Hematopoietic multipotent progenitor cell treated with erythropoietin and hydrocortisone succinate and interleukin-3 and kit ligand, for 4 days (in vitro differentiated cells): ENCODE measurements at places on chromosomes 4 and X.

DNA sequence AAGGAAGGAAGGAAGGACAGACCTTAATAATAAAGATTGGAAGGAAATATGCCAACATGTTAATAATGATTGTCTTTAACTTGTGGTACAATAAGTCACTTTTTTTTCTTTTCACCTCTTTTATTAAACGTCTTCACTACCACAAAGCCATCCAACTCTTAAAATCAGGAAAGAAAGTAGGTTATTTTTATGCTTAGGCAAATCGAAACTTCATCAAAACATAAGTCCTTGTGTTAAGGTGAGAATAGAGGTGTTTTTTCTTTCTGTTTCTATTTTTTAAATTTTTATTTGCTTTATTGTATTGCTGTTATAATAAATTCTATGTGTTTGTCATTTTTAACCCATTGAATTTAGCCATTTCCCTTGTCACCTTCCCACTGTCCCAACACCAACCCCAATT is 26.5 kb downstream of the BLOC1S4 start:
- DNase-seq = no peak

DNA sequence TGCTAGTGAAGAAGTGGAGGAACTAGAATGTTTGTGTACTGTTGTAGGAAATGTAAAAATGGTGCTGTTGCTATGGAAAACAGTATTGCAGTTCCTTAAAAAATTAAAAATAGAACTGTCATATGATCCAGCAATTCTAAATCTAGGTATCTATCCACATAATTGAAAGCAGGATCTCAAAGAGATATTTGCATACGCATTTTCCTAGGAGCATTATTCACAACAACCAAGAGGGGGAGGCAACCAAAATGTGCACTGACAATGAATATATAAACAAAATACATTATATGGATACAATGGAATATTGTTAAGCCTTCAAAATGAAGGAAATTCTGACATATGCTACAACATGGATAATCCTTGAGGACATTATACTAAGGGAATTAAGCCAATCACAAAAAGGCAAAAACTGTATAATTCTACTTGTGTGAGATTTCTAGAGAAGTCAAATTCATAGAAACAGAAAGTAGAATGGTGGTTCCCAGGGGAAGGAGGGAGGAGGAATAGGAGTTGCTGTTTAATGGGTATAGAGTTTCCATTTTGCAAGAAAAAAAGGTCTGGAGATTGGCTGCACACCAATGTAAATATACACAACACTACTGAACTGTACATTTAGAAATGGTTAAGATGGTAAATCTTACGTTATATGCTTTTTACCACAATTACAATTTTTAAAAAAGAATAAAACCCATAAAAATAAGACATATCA is 35.6 kb upstream of the KCNE5 start:
- DNase-seq = no peak

- peak; percentile 9 for DNase-seq
Measured at GRCh38 chr4:10203851-10204250, 87.3 kb upstream of the WDR1 start.

GRCh38 chr4:158778156-158778711 is 9.4 kb downstream of the FNIP2 start:
- DNase-seq = peak; percentile 42

DNA sequence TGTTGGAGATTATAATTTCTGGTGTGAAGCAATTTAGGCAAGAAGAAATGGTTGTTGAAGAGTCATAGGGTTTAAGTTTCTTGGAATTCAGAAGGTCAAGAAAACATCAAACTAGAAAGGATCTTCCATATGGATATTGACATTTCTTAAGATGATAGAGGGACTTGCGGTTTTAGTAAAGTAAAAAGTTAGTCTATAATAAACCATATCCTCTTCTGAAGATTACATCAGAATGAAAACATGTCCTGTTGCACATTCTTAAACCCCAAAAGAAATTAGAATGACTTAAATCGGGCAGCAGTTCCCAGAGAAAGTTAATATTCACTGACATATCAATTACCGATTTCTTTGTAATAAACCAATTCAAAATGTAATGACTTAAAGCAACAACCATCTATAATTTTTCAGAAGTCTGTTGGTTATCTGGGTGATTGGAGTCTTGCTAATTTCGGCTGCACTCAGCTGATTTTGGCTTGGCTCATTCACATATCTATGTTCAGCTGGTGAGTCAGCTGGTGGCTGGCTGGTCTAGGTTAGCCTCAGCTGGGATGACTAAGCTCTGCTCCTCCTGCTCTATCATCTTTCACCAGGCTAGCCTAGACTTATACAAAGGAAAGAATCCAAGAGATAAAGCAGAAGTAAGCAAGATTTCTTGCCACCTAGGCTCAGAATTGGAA is 24.4 kb upstream of the DYNLT3 start:
- DNase-seq = peak; percentile 54

DNA sequence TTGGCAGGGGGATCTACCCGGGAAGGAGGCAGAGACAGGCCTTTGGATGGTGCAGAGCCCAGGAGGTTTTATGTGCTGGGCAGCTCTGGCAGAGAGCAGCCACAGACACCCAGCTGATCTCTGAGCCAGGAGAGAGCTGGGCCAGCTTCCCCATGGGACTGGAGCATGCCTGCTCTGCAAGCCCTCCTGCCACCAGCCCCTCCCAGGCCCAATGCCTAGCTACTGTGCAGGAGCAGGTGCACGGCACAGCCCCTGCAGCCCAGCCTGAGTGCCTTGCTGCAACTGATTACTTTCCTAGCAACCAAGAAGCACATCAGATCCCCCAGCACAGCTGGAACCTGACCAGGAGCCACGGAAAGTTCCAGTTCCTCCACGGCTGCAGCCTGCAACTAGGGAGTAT is 57.8 kb upstream of the BEND2 start:
- no peak for DNase-seq

DNA sequence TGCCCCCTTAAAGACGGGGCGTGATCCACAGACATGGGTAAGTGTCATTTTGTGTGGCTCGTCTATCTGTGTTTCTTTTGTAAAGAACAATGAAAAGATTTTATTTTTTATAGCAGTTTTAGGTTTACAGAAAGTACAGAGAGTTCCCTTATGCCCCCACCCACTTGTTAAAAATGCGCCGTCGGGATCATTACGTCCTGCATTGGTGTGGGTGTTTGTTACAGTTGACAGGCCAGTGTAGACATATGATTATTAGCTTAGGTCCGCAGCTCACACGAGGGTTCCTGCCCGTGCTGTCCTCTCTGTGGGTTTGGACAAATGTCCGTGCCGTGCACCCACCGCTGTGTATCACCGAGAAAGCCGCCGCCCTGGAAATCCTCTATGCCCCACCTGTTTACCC is 50.5 kb downstream of the RGS12 start:
- DNase-seq = no peak

- DNase-seq = no peak
Measured at GRCh38 chr4:163284304-163284703, 48.1 kb downstream of the NPY1R start.

DNA sequence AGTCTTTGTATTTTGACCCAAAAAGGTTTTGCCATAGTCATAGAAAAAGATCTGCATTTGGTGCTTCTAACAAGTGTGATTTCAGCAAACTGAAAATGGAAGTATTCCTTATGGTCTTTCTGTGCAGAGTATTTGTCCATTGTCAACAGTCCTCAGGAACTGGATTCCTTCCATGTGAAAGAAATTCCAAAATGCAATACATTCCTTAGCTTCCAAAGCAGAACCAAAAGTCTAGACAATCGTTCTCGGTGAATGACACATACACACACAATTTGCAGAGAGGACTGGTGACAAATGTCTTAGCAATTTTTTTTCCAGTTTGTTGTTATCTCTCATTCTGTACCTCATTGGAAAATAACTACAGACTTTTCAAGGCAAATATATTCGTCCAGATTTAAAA is 562.2 kb upstream of the SLIT2 start:
- no peak for DNase-seq

DNA sequence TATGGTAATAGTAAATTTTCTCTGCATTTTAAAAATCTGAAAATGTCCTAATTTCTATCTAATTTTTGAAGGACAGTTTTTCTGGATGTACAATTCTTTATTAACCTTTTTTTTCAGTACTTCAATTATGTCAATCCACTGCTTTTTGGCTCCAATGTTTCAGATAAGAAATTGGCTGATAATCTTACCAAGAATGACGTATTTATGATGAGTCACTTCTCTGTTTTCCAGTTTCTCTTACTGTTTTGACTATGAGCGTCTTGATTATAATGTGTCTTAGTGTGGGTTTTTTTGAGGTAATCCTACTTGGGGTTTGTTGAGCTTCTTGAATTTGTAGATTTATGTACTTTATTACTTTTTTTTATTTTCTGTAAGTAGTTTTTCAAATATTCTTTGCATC is 47.2 kb downstream of the UGT2B11 start:
- peak; percentile 23 for DNase-seq

DNA sequence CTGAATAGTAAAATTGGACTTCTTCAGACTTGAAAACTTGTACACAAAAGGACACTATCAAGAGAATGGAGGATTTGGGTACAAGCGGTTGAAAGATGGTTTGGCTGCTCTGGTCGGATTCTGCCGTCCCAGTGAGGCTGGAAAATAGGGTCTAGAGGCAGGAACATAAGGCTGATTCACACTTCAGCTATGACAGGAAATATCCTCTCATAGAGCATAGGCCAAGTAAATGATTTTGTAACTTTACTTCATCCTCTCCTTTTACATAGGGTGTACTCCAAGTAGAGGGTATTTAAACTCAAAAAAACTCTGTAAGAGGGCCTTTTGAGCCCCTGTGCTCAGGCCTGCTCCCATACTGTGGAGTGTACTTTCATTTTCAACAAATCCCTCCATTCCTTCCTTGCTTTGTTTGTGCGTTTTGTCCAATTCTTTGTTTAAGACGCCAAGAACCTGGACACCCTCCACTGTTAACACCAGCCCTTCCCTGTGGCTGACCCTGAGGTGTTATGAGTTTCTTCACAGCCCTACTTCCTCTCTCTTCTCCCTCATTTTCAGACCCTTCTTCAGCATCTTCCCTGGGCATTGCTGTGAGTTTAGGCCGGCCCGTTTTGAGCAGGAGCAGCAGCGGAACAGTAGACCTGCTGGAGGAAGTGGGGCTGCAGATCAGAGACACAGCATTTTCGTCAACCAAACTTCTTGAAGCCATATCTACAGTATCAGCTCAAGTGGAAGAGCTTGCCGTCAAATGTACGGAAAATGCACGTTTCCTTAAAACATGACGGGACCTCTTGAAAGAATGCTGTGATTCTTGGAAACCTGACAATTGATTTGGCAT is 7.2 kb downstream of the PGAM4 start:
- DNase-seq = peak; percentile 9

DNA sequence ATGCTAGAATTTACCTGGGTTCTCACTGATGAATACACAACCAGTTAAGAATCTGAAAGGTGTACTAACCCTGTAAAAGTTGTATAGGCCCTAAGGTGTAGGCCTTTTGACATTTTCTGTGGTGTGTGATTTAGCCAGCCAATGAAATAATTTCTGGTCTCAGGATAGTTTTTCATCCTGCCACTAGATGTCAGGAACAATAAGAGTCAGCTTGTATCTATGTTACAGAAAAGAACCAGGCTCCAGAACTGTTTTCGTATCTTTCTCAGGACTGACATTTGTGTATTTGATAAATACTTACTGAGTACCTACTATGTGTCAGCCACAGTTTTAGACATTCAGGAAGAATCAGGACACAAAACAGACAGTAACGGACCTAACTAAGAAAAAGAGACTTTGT is 673.6 kb upstream of the TENM3 start:
- DNase-seq = peak; percentile 45

DNA sequence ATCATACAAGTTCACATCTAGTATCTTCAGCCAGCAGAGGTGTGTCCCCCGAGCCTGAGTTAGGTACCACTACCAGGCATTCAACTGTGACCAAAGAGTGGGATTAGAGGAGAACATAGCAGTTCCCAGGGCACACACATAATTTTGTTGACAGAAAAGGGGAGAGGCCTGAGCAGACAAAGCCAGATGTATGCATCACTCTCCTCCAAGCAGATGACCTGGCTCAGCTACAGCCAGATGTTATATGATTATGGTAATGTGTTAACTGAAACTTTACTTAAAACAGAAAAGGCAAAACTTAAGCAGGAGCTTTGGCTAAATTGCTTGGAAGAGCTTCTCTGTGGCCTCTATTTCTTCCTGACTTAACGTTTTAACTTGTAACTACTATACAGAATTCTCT is 88.9 kb downstream of the CC2D2A start:
- DNase-seq = no peak

DNA sequence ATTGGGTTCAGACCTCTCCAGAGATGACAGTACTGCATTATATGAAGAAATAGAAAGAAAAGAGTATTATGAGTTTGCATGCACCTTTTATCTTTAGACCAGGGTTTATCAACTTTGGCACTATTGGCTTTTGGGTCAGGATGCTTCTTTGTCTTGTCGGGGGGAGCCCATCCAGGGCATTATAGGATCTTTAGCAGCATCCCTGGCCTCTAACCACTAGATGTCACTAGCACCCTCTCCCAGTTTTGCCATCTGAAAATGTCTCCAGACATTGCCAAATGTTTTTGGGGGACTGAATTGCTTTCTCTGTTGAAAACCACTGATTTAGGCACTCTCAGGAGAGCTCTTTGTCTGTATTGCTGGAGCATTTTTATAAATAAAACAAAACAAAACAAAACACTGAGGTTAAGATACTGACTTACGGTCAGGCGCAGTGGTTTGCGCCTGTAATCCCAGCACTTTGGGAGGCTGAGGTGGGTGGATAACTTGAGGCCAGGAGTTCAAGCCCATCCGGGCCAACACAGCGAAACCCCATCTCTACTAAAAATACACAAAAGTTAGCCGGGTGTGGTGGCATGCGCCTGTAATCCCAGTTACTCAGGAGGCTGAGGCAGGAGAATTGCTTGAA is 23.6 kb downstream of the CA5B start:
- DNase-seq = peak; percentile 68
